CD4-positive, alpha-beta T cell treated with Interleukin-17A for 1 hour (primary cell): ENCODE measurements at places on chromosomes 7 and 10.

- peak; percentile 55 for DNase-seq
Observed at GRCh38 chr7:111098011-111098925, 7.3 kb downstream of the LRRN3 start.

- no peak for DNase-seq
Observed at GRCh38 chr10:37703114-37703513, 154.3 kb downstream of the ZNF248 start.

DNA sequence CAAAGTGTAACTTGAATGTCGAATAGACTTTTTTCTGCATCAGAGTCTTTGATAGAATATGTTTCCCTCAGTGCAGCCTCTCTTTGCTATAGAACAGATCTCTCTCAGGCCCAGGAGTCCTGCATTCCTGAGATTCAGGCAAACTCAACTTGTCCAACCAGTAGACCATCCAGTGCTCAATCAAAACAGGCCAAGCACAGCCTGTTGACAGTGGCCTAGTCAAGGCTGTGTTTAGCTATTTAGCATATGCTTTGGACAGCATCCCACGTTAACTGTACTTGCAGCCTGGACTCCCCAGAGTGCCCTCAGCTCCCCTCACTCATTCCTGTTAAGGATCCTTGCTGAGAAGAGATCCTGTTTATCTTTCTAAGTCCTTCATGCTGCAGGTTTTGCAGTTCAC is 16.3 kb downstream of the OR6V1 start:
- no peak for DNase-seq

- DNase-seq, result no peak
Observed at GRCh38 chr7:83159731-83160130, 3.0 kb downstream of the PCLO start.

GRCh38 chr10:82282782-82283456 is 407.9 kb downstream of the NRG3 start:
- no peak for DNase-seq

DNA sequence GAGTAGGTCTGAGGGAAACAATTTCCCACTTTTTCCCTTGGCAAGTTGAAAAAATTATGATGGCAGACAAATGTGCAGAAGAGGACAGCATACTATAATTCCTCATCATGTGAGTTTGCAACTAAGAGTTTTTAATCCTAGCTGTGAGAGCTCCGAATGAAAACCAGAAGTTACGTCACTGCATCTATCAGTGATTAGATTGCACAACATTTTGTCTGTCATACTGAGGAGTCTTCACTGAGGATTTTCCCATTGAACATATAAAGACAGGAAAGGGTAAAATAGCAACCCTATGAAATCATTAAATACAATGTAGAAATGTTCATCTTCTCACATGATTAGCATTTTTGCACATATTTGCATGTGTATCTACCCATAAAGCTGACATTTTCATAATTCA is 45.8 kb downstream of the ZNF736 start:
- DNase-seq, result no peak

DNA sequence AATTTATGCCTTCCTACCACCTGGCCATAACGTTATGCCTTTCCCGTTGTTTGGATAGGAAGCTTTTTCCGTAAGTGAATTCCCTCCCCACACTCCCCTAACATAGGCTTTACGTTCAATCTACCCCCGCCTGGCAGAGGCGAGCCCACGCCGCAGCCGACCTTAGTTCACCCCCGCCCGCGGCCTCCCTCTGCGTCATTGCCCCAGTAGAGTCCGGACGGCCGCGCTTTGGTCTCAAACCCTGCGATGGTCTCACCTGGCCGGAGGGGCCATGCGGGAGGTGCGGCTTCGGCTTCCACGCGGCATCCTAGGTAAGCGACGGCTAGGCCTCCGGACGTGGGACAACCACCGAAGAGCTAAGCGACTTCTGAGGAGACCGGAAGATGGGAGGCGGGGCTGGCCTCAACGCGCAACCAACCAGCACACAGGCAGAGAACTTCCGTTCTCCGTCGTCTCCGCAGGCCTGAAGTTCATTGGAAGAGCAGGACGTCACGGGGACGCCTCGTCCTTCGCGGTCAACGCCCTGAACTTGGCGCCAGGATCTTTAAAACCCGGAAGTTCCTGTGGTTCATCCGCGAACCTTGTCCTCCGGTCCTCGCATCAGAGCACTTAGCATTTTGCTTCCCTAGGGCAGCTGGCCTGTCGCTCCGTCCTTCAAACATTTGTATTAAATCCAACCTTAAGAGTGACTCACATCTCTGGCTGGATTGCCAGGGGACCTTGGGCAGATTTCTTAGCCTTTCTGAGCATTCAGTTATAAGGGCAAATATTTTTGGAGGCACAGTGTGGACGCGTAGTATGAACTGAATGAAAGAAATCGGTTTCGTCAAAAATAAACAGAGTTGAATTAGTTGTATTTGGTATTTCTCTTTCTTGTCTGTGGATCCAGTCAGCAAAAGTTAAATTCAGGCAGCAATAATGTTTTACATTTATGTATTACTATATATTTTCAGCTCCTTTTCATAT is at the start of gene CHCHD2:
CHCHD2 (minus strand) TSS at position 369 of the 966 bp plus-strand sequence; CDS start at position 306, 63 bp downstream.
- DNase-seq, result peak; percentile 97

- no peak for DNase-seq
Observed at GRCh38 chr7:31910191-31910590, 160.0 kb downstream of the PDE1C start.

- no peak for DNase-seq
Observed at GRCh38 chr10:21475393-21475792, 50.1 kb downstream of the SKIDA1 start.

DNA sequence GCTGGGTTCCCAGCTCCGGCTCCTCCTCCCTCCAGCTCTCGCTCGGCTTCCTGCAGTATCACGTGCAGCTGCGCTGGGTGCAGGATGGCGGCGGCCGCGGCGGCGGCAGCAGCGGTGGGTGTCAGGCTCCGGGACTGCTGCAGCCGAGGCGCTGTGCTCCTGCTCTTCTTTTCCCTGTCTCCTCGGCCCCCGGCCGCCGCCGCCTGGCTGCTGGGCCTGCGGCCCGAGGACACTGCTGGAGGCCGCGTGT is at the start of gene CNNM1:
CNNM1 (plus strand) TSS at position 53 of the 250 bp plus-strand sequence; CDS start at position 85, 32 bp downstream.
- peak; percentile 3 for DNase-seq

- no peak for DNase-seq
Observed at GRCh38 chr10:87651801-87652200, 7.9 kb upstream of the PAPSS2 start.

DNA sequence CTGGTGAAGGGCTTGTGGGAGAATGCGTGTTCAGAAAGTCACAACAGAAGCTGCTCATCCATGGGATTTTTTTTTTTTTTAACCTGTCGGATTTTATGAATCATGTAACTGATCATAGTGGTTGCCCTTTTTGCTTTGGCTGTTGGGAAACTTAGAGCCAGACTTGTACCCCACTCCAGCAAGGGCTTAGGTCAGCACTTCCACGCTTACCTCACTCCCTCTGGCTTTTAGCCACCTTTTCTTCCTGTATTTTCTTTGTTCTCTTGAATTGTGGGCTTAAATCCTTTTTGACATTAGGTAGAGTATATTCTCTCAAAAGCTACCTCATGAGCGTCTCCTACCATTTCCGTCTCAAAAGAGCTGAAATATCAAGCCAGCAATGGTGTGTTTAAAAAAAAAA is 113.6 kb upstream of the BTBD16 start:
- no peak for DNase-seq

DNA sequence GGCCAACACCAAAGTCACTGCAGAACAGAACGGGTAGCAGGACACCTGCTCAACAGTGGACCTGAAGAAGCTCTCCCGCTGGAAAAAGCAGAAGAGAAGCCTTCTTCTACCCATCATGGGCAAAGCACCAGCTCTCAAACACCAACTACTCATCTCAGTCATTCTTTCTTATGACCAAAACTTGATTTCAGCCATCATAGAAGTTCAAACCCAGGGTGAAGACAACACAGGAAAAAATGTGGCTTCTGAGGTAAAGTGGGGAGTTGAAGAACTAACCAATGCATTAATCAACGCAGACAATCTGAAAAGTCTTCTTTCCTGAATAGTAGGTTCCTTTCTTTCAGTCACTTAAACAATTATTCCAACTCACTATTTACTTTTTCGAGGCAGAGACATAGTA is 83.3 kb downstream of the ELMO1 start:
- DNase-seq, result no peak

- DNase-seq, result no peak
Observed at GRCh38 chr10:34722404-34722803, 92.7 kb downstream of the PARD3 start.

DNA sequence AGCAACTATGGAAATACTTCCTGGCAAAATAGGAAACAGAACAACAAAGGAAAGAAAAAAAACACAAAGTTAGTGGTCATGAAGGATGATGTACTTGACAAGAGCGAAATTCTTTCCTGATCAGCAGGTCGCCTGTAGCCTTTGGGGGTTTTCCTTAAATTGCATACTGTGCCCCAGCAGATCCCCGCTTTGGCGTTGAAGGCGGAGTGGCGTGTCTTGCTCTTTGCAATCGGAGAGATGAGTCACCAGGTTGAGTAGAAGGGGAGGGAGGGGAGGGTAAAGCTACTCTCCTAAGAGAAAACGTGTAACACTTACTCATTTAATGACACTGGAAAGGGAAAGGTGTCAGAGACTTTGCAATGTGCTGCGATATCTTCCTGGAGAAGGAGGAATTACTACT is 587.2 kb downstream of the SORCS1 start:
- DNase-seq, result no peak

GRCh38 chr7:28695300-28696295 is 262.5 kb downstream of the TRIL start:
- no peak for DNase-seq

GRCh38 chr10:102398172-102399020 is 2.9 kb downstream of the NFKB2 start:
- no peak for DNase-seq

DNA sequence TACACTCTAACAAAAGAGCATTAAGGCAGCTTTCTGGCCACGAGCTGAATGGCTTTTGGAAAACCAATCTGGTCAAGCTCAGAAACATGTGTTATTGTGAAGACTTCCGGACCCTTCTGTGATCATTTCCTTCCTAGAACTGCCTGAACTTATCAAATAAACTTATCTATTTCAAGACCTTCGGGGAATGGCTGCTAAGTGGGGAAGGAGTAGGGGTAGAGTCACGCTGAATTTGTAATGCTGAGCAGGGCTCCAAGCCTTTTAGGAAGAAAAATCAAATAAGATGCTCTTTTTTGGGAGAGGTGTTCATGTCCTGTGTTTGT is 56.6 kb downstream of the PAPSS2 start:
- DNase-seq, result no peak

GRCh38 chr10:22252801-22253579 is 35.2 kb upstream of the EBLN1 start:
- DNase-seq, result peak; percentile 52

DNA sequence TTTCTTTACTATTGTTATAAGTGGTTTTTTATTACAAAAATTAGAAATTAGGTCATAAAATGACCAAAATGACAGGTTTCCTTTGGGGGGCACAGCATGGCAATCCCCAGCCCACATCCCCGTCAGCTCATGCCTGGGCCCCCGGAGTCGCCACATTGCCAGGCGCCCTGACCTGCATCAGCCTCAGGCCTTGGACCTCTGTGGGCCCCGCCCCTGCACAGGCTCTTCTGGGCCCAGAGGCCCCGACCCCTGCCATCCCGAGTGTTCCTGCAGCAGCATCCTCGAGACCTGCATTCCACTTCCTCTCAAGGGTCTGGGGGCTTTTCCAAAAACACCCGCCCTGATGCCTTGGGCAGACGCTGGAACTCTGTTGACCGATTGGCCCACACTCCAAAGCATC is 391.1 kb upstream of the MGMT start:
- DNase-seq, result no peak

DNA sequence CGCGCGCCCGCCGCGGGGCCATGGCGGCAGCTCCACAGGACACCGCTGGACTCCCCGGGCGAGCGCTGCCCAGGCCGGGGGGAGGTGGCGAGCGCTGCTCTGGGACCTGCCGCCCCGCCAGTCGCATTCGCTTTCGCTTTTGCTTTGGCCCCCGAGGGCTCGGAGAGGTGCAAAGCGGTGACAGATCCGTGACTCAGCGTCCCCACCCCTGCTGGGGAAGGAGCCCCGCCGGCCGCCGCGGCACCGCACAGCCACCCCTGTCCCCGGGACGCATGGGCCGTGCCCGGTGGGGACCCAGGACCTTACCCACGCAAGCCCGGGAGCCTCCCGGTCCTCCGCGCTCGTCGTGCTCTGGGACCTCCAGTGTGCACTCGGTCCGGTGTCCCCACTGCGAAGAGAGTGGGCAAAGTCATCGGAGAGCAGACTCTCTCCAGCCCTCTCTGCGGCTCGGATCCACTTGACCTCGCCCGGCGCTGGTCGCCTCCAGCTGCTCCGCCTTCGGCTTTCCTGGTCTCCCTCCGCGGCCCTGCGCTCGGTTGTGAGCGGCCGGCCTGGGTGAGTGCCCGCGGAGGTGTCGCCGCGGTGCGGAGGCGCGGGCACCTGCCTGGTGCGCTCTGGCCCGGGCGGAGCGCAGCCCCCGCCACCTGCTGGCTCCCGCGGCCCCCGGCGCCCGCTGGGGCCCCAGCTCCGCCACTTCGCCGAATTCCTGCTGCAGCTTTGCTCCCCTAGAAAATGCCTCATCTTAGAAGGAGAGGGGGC is at the start of gene IL15RA:
IL15RA (minus strand) TSS at position 73 of the 759 bp plus-strand sequence; CDS start at position 22, 51 bp downstream.
- DNase-seq, result peak; percentile 84

DNA sequence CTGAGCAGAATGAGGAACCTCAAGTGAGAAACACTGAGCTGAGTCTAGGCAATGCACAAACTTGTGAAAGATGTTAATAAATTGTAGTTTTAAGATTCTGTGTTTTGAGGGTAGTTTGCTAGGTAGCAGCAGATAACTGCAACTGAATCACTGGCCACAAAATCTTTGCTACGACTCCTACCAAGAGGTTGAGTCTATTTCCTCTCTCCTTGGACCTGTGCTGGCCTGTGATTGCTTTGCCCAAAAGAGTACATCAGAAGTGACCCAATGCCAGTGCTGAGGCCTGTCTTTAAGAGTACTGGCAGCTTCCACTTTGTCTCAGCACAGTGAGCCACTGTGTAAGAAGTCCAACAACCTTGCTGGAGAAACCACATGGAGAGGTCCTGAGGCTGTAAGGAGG is 11.9 kb upstream of the TSPAN13 start:
- DNase-seq, result no peak

- no peak for DNase-seq
Observed at GRCh38 chr7:75950111-75950681, 35.2 kb downstream of the POR start.

GRCh38 chr7:139648941-139649425 is 125.5 kb downstream of the CLEC2L start:
- DNase-seq, result peak; percentile 19

- no peak for DNase-seq
Observed at GRCh38 chr7:37297546-37297945, 151.1 kb downstream of the ELMO1 start.

DNA sequence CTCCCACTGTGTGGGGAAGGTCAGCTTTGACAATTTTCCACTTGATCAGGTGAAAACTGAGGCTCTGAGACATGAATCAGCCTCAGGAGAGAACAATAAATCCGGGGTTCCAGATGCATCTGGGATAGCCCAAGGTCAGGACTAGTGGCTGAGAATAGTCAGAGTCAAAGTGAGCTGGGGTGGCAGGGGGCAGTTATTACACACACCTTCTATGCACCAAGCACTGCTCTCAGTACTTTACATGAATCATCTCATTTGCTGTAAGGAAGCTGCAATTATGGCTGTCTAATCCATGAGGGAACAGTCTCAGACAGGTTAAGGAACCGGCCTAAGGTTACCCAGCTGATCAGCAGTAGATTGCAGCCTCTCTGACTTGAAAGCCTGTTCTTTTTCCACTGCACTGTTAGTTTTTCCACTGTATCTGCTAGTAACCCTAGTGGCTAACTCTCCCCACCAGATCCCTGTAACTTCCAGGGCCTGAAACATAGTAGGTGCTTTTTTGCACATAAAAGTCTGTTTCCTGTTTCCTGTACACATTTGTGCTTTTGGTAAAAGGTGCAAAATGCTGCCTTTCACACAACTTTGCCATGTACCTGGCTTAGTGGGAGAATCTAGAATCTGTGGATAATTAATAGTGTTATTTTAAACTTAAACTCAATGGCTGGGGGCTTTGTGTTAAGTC is 125.9 kb downstream of the EMX2 start:
- DNase-seq, result no peak
